ENCODE measurements at places on chromosomes 7 and 10.
A peak's percentile ranks its signal among the peaks of the same experiment; 100 is the strongest.

DNA sequence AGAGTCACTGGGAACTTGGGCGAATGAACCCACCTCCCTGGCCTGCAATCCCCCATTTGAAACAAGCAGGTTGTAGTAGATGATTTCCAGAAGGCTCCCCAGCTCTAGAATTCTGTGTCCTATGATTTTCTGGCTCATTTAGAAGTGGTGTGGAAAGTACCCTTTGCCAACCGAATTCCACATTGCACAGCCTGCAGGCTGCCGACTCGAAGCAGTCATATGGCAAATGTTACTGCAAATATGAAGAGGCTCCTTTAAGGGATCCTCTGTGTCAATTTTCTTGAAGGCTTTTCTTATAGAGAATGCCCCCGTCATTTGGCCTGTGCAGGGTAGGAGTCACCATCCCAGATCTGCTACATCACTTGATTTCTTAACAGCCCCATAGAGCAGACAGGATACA, 5.6 kb downstream of the PODXL start:
- DNase-seq: no peak

- no peak for DNase-seq
Measured at GRCh38 chr10:70551971-70552422, 50.5 kb downstream of the PRF1 start.

DNA sequence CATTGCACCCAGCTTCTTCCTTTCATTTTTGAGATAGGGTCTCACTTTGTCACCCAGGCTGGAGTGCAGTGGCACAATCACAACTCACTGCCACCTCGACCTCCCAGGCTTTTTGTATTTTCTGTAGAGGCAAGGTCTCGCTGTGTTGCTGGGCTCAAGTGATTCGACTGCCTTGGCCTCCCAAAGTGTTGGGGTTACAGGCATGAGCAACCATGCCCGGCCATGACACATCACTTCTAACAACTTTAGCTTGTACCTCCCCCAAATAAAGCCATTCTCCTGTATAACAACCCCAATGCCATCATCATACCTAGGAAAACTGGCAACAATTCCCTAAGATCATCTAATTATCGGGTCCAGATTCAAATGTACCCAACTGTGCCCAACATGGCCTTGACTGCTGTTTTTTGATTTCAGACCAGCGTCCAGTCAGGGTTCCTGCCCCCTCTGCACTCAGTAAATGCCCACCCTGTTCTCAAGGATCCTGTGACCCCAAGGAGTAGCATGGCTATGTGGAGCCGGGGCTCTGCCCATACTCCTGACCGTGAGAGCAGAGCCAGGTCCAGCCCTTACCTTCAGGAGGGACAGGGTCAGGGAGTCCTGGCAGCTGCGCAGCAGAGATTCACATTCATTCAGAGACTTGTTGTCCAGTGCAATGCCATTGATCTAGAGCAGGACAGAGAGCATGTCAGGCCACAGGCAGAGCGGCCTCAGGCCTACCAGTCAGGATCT, 102.6 kb downstream of the DLG5 start:
- DNase-seq: no peak

GRCh38 chr10:7315906-7316305, 94.9 kb downstream of the SFMBT2 start:
- DNase-seq: no peak

GRCh38 chr10:121418126-121418777, 180.0 kb downstream of the FGFR2 start:
- DNase-seq: no peak

- no peak for DNase-seq
Measured at GRCh38 chr10:117560942-117561341, 18.4 kb downstream of the EMX2 start.

- DNase-seq: no peak
Measured at GRCh38 chr10:111081595-111081994, 4.8 kb downstream of the ADRA2A start.

DNA sequence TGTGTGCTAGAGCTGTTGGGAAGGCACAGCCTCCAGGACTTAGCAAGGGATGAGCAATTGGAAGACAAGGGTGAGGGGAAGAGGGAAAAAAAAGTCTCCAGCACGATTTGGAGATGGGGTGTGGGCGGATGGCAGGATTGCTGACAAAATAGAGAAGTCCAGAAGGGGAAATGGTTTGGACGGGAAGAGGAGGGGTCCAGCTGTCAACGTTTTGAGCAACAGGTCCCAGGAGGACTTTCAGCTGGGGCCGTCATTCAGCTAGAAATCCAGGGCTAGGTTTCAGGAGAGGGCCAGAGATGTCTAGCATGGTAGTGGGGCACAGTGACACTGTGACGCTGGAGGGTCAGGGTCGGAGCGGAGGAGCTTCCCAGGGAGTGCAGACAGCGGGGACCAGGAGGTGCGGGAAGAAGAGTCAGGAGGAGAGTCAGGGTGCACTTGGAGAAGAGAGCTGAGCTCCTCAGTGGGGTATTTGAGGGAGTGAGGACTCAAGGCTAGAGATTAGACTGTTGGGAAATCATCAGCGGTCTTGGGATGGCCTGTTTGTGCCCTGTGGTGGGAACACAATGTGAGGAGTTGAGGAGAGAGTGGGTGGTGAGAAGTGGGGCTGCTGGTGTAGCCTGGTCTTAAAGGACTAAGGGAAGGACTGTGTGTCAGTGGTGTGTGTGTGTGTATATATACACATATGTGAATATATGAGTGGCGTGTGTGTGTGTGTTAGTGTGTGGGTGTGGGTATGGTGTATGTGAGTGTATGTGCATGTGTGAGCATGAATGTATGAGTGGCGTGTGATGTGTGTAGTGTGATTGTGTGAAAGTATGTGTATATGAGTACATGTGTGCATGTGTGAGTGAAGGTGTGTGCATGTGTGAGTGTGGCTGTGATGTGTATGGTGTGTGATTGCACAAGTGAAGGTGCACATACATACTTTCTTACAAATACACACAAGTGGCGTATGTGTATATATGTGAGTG, 3.8 kb downstream of the ZYX start:
- DNase-seq: no peak

DNA sequence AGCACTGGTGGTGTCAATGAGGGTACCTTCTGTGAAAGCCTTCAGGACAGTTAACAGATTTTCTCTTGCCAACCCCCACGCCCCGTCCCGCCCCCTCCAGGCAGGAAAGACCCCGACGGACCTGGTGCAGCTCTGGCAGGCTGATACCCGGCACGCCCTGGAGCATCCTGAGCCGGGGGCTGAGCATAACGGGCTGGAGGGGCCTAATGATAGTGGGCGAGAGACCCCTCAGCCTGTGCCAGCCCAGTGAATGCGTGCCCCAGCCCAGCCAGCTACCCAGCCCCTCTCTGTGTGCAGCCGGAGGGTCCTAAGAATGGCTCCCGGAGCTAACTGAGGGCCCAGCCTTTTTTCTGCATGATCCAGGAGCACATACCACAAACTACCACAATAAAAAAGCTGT, 713 bp upstream of the HOGA1 start:
- DNase-seq: no peak

GRCh38 chr7:33885290-33886148, 19.8 kb upstream of the BMPER start:
- no peak for DNase-seq

DNA sequence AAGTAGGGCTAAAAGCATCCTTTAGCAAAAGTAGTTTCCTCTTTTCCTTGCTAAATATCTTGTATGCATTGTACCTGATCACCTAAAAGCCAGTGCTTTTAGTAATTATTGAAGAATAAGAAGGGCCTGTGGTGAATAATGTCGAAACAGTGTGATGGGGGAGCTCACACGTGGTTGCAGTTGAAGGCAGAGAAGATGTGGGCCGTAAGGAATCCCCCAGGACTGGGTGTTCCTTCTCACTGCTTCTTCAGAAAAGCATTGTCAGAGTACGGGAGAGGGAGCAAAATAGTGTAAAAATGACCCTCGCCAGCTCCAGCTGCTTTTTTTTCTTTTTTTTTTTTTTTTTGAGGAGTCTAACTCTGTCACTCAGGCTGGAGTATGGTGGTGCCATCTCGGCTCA, 201.1 kb downstream of the NSUN6 start:
- DNase-seq: no peak

GRCh38 chr7:1060315-1061072, 16.1 kb downstream of the GPR146 start:
- DNase-seq: no peak

DNA sequence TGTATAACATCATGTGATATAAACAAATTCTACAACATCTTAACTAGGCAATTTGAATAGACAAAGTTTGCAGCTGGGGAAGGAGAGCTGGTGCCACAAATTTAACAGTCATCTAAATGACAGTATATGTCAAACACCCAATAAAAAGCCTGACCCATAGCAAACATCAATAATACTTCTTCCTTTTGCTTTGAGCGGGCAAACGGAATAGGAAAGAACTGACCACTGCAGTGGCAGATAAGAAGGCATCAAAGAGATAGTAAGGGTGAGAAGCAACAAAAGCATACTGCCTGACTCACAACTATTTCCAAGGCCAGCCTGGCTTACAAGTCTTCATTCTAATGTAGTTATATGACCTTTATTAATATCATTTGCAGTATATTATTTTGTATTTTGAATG, 99.9 kb downstream of the LRRN3 start:
- no peak for DNase-seq

- no peak for DNase-seq
Measured at GRCh38 chr7:155231941-155232340, 65.7 kb upstream of the INSIG1 start.

DNA sequence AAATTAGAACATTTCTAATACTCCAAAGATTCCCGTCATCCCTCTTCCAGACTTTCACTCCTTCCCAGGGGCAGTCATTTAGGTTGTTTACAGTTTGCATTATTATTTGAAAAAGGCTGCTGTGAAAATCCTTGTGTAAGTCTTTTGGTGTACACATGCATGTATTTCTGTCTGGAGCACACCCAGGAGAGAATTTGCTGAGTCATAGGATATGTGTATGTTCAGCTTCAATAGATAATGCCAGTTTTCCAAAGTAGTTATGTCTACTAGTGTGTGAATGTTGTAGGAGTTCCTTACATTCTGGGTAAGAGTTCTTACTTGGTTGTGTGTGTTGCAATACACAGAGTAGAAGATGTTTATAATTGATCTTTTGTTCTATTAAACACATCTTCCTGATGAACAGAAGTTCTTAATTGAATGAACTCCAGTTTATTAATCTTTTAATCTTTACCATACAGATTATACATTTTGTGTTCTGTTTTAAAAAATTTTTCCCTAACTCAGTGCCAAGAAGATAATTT, 25.3 kb downstream of the CROT start:
- no peak for DNase-seq

GRCh38 chr7:2000746-2001321, 231.9 kb downstream of the MAD1L1 start:
- no peak for DNase-seq

- DNase-seq: no peak
Measured at GRCh38 chr10:88216976-88217375, 353.6 kb downstream of the PTEN start.

DNA sequence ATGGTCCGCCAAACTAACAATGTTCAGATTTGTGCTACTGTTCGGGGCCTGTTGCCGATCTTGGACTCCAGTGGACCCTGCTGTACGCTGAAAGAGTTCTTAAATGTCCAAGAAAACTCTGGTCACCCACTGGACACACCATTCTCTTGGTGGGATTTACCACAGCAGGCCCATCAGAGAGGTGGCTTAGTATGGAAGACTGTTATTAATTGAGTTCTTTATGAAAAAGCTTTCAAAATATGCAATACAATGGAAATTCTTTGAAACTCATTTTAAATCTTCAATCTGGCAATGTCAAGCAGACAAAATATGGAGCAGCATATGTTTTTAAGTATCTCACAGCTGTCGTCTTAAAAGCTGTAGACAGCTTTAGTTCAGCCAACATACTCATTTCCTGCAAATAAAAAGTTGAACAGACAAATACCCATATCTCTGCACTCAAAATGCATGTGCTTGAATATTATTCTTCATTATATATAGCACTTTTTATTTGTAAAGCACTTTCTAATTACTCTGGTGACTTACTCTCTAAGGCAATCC, 37.4 kb upstream of the GRM8 start:
- DNase-seq: no peak

GRCh38 chr10:13272164-13272571, 27.7 kb downstream of the PHYH start:
- DNase-seq: peak; percentile 76

GRCh38 chr10:12448729-12449391, 99.5 kb downstream of the CAMK1D start:
- no peak for DNase-seq

- no peak for DNase-seq
Measured at GRCh38 chr7:30352169-30352568, 67.8 kb downstream of the ZNRF2 start.

DNA sequence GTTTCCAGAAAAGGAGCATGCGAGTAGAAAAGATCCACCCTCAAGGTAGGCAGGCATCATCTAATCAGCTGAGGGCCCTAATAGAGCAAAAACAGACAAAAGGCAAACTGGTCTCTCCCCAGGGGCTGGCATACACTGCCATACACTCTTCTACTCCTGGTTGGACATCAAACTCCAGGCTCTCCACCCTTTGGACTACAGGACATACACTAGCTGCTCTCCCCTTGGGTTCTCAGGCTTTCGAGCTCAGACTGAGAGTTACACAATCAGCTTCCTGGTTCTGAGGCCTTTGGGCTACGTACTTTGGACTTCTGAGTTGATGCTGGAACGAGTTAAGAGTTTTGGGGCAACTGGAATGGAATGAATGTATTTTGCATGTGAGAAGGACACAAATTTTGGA, 50.9 kb upstream of the TM9SF3 start:
- DNase-seq: no peak

GRCh38 chr7:716222-716621, 10.3 kb upstream of the DNAAF5 start:
- no peak for DNase-seq

- DNase-seq: no peak
Measured at GRCh38 chr7:69042138-69042537, 556.1 kb upstream of the AUTS2 start.

- DNase-seq: peak; percentile 42
Measured at GRCh38 chr10:128624656-128625530, 498.7 kb upstream of the MKI67 start.

DNA sequence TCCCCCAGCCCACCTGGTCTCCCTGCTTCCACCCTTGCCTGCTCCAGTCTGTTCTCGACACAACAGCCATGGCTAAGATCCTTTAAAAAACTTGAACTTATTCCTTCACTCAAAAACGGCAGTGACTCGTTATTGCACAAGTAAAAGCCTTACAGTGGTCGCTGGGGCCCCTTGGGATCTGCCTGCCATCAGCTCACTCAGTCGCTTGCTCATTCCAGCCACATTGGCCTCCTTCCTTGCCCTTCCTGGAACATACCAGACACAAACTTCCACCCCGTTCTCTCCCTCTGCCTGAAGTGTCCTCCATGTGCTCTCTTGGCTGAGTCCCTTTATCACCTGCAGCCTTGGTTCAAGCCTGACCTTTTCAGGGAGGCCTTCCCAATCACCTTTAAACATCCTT, 4.7 kb downstream of the CCNY start:
- DNase-seq: no peak

GRCh38 chr10:31604646-31605170, 285.7 kb downstream of the ZEB1 start:
- DNase-seq: no peak

- no peak for DNase-seq
Measured at GRCh38 chr10:100923580-100923979, 10.8 kb downstream of the SLF2 start.

- no peak for DNase-seq
Measured at GRCh38 chr10:25867321-25867720, 66.7 kb upstream of the MYO3A start.

- no peak for DNase-seq
Measured at GRCh38 chr7:98686466-98687080, 69.5 kb downstream of the NPTX2 start.
